ENCODE measurements at places on chromosomes 7 and 10.

DNA sequence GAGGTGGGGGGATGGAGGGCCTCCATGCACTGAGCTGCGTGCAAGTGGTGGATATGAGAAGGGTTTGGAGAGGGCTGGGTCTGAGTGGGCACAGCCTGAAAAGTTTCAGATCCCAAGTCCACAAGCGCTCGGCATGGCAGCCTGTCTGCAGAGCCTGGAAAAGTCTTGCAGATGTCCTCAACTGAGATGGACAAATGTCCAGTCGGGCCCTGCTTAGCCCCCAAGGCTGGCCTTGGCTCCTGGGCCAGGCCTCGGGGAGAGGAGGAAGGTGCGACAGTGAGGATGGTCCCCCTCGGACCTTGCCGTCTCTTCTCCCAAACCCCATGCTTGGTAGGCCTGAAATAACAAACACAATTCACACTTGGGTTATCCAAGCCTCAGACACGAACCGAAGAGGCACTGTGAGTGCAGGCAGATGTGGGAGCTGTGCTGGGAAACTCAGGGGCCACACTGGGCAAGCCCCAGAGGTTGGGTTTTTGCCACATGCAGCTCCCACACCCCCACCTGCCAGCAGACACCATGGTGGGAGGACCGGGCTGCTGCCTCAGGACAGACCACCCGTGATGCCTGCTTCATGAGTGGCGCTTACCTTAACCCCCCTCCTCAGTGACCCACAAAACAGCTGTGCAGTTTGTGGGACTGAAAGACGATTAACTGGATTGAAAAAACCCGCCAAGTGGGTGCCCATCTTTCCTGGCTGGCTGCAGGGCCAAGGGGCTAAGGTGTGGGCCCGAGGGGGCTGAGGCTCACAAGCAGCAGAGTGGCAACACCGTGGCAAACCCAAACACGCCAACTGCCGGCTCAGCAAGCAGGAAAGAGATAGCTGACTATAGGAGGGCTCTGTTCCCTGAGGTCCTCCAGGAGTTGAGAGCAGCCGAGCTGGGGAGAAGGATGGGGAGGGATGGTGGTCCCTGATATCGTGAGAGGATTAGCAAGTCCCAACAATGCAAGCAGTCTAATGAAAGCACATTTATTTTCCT is 156.8 kb downstream of the RNF216 start:
- DNase-seq: no peak

GRCh38 chr10:101441541-101442455 is 87.8 kb downstream of the BTRC start:
- DNase-seq: no peak

GRCh38 chr7:112743811-112744210 is 46.4 kb downstream of the TMEM168 start:
- DNase-seq: no peak

DNA sequence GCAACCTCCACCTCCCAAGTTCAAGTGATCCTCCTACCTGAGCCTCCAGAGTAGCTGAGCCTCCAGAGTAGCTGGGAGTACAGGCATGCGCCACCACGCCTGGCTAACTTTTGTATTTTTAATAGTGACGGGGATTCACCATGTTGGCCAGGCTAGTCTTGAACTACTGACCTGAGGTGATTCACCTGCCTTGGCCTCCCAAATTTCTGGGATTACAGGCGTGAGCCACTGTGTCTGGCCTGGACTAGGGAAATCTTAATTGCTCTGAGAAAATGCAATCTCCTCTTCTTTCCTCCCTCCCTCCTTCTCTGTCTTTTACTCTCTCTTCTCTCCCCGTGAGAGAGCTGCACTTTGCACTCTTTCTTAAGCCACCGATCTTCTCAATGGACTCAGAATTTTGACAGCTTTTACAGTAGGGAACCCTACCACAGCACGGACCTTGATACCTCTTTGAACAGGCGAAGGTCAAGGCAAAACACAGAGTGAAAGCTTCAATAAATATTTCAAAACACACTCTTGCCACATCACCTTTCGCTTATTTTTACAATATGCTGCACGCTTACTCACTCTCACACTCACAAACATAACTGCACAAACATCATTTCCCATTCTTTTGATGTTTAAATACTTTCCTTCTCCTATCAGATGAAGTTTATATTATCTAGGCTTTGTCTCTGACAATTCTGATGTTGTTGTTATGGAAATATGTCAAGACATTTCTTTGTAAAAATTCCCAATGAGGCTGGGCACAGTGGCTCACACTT is 173.4 kb upstream of the NRP1 start:
- DNase-seq: no peak

- DNase-seq: no peak
Observed at GRCh38 chr7:2007551-2007950, 225.2 kb downstream of the MAD1L1 start.

GRCh38 chr10:114172776-114173602 is 1.0 kb downstream of the CCDC186 start:
- DNase-seq: no peak

DNA sequence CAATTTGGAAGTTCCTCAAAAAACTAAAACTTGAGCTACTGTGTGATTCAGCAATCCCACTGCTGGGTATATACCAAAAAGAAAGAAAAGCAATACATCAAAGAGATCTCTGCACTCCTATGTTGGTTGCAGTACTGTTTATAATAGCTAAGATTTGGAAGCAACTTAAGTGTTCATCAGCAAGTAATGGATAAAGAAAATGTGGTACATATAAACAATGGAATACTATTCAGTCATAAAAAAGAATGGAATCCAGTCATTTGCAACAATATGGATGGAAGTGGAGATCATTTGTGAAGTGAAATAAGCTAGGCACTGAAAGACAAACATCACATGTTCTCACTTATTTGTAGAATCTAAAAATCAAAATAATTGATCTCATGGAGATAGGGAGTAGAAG is 16.5 kb upstream of the IMMP2L start:
- DNase-seq: no peak

DNA sequence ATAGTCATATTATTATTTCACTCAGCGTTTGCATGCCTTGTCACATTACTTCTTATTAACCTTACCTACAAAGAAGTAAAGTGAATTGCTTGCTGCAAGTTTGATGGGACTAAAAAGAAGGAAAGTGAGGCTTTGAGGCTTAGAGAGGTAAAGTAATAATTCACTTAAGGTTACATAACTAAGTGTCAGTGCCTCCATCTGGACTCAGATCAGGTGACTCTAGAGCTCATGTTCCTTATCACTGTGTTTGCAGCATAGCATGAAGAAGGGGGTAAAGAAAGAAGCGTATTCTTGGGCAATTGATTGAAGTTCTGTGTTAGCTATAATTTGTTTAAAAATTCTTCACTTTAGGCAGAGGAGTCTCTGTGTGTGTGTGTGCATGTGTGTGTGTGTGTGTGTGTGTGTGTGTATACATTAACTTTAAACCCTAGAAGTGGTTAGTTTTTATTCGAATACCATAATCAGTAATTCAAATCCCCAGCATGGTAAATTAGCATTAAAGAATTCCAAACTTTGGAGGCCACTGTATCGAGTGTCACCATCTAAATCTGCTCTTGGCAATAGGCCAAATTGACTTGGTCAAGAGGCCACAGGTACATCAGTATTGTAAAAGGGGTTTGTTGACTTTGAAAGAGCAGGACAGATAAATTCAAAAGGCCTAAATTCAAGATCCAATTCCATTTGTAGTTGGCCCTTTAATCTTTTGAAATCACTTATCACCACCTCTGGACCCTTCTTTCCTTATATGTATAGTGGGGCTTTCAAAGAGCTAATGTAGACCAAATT is 2.2 kb upstream of the PON3 start:
- no peak for DNase-seq

DNA sequence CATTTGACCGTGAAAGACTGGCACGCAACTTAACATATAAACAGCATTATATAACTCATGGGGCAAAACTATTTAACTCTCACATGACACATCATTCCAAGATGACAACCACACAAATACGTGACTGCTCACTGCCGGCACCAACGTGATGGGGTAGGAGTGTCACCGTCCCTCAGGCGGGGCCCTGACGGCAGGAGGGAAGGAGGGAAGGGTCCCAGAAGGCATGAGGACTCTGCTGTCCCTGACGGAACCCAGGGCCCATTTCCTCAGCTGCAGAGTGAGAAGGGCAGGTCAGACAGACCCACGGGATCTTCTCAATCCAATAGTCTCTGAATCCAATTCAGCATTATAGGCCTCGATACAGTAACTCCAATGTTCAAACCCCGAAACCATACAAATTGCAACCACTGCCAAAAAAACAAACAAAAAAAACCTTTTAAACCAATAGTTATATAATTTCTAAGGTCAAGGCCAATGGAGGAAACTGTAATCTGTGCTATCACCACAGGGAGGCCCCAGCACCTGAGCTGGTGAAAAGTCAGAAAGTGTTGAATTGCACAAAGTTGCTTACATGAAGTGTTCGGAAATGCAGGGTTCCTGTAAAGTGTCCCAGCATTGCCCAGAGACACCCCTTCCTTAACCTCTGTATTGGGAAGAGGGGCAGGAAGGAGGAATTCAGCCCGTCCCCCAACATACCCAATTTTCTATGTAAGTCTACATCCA is 137.4 kb downstream of the TNS3 start:
- no peak for DNase-seq

- DNase-seq: no peak
Observed at GRCh38 chr7:5572439-5572838, 148.8 kb upstream of the TNRC18 start.

- no peak for DNase-seq
Observed at GRCh38 chr7:141306081-141306480, 232.2 kb downstream of the TMEM178B start.

- DNase-seq: no peak
Observed at GRCh38 chr10:121495719-121496118, 102.5 kb downstream of the FGFR2 start.

- DNase-seq: no peak
Observed at GRCh38 chr10:56231436-56231835, 129.6 kb downstream of the ZWINT start.

GRCh38 chr7:98668255-98668654 is 51.2 kb downstream of the NPTX2 start:
- no peak for DNase-seq

DNA sequence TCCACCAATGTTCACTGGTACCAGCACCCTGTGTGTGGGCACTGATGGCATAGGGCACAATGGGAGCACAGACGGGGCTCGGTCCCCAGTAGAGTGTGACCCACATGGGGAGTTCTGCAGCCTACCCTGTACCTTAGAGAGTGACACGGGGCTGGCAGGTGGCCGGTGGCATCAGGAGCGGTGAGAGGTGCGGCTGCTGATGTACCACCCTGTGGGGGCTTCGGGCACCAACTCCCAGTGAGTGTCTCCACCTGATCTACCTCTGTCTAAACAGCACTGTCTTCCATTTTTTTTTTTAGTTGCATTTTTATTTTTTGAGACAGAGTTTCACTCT is 4.1 kb downstream of the JAKMIP3 start:
- no peak for DNase-seq

DNA sequence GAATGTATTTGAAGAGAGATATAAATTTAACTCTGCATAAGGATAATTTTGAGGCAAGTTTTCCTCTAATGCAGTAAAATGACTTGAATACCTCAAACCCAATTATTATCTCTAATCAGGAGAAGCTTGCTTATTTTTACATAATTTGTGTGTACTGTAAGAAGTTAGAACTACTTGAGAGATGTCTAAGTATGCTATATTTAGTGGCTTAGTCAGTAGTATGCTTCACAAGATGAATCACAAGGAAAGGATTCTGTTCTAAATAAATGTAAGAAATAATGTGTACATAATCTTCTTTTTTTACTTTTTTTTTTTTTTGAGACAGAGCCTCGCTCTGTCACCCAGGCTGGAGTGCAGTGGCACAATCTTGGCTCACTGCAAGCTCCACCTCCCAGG is 13.7 kb downstream of the PHTF2 start:
- no peak for DNase-seq

DNA sequence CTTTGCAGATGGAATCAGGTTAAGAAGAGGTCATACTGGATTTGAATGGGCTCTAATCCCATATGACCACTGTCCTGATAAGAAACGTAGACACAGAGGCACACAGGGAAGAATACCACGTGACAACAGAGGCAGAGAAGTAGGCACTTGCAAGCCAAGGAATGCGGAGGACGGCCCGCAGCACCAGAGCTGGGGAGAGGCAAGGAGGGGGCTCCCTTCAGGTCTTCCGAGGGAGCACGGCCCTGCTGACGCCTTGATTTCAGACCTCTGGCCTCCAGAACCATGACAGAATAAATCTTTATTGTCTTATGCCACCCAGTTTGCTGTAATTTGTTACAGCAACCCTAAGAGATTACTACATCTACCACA is 44.7 kb upstream of the TMEM213 start:
- no peak for DNase-seq

DNA sequence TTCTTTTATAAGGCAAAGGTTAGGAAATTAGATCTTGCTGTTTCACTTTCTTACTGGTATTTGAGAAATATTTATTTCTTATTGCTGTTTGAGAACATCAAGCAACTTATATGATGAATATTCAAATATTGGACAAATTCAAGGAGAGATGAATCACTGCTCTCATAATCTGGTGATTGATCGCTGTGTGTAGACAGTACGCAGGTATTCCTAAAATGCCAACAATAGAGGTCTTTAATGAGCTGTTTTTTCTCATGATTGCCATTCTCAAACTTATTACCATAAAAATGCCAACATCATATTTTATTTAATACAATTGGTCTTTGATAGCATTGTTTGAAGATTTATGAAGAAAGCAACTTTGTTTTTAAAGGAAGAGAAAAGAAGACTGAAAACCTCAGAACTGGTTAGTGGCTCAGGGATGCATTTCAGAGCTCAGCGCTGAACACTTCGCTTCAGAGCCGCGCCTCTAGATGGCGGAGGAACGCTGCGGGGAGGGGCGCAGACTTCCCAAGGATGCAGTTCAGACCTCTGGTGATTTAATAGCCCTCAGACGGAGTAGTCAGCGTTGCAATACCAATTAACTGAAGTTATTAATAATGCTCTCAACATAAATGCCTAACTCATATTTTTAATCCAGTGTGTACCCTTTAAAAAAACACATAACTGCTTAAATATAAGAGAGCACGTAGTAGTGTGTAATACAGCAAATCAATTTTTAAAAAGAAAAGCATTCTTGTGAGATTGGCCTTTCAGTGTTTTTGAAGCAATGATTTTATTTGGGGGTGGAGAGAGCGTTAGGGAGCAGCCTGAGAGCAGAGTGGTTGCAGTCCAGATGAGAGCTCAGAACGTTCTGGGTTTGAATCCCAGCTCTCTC is 38.5 kb upstream of the STEAP4 start:
- no peak for DNase-seq

DNA sequence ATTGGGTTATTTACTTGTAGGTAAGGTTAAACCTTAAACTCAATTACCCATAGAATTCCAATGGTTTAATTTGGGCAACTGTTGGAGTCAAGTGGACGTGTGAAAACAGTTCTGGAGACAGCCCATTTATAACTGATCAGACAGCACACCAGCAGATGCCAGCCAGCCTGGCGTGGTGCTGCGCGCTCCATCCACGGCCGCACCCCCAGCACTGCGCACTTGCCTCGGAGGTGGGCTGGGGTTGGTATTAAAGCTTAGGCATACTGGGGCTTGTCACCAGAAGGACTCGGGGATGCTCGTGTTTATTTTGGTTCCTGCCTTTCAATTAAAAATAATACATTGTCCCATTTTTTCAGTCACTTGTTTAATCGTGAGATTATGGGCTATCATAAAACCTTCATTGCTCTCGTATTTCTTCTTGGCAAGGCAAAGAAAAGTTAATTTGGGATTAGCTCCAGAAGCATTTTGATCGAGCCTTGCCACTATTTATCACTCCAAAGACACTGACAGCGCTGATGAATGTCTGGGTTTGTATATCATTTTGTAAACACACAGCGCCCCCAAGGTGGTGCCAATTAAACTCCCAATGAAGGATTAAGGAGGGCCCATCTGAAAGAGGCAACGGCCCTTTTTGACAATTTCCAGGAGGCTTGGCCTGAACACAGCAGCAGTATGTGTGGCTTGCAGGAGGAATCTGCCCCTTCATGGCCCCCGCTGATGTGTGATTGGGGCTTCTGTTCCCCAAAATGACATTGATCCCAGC is 204.5 kb upstream of the CXCL12 start:
- no peak for DNase-seq
